ENCODE measurements at places on chromosomes 16 and 17.

- peak; percentile 65 for DNase-seq
These were observed 31.6 kb downstream of the SOX9 start for GRCh38 chr17:72152387-72152929.

- peak; percentile 79 for DNase-seq
These were observed 24.4 kb downstream of the SREBF1 start for GRCh38 chr17:17812211-17813054.

DNA sequence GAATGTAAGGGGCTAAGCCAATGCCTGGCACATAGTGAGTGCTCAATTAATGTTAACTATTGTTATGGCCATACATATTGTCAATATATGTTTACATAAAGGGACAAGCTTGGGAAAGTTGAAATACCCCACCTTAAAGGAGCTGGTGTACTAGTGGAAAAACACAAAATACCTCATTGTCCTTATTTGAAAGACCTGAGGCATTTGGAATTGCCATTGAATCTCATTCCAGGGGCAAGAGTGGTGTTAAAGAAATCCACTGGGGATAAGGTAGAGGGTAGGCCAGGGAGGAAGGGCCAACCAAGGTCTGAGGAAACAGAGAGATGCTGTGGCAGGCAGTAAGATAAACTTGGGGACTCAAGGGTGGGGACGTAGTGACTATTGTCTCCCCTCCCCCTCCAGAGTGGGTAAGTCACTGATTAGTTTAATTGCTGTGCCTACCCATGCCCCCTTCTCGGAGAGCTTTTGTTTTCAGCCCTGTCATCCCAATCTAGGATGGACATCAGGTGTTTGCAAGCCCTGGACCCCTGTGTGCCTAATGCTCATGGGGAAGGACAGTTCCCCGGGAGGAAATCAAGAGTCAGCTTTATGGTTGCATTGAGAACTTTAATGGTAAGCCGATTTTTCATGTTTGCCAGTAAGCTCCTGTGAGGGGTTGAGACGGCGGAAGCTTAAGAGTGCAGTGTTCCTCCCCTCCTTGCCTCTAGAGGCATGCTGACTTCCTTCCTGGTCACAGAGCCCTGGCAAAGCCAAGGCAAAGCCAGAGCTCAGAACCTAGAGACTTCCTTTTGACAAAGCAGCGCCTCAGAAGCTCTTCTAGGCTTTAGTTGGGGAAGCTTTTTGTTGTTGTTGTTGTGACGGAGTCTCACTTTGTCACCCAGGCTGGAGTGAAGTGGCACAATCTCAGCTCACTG is 2.5 kb upstream of the HEATR9 start:
- DNase-seq: no peak

GRCh38 chr17:74744714-74745547 is 3.5 kb upstream of the NHERF1 start:
- DNase-seq: peak; percentile 89

GRCh38 chr17:9330611-9331271 is 244.9 kb downstream of the STX8 start:
- peak; percentile 35 for DNase-seq

DNA sequence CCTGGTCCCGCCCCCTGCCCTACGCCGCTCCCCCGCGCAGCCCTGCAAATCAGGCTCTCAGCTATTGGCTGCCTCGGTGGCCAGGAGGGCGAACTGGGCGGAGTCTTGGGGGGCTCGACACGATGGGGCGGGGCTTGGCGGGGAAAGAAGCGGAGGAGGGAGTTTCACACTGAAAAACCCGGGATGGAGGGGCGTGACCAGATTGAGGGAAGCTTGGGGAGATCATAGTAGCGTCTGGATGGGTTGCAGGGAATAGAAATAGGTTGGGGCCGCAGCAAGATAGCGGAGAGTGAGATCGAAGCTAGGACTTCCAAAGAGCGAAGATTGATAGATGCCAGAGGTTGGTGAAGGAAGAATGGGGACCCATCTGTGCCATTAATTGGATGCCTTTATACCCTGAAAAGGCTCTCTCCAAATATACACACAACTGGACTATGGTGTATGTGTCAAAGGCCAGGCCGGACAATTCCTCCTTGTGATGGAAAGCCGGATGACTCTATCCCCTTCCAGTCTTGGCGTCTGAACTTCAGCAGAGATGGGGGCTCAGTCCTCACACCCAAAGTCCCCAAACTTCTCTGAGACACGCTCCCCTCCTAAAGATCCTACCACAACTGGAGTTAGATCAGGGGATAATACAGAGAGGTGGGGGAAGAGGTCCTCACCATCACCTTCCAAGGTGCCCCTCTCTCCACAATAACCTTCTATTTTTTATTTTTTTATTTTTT is 376 bp upstream of the STAC2 start:
- peak; percentile 70 for DNase-seq

DNA sequence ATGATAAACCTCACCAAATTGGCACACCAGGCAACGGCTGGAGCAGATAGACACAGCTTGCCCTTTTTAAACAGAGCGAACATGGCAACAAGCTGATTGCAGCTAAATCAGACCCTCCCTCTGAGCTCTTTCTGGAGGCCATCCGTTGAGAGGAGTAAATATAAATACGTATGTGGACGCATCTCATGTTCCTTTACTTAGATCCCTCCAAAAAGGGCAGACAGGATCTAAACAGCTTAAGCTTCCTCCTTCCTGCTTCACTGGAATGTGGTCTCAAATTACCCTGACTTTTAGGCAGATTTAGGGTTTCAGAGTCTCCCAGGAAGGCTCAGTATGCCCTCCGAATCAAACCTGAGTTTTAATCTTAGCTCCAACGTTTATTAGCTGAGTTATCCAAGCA is 204.7 kb upstream of the GOT2 start:
- no peak for DNase-seq

DNA sequence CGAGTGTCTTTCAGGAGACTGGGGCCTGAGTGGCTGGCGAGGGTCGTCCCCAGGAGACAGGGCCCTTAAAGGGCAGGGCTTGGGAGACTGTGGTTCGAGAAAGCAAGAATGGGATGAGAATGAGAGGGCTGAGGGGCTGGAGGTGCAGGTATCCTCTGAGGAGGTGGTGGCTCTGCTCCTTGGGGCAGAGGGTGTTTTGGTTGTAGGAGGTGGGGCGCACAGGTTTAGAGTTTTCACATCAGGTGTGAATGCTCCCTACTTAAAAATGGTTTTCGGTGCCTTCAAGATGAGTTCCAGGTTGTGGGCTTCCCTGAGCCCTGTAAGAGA is 430 bp downstream of the BCAS3 start:
- DNase-seq: no peak

- peak; percentile 92 for DNase-seq
These were observed 51.2 kb upstream of the DHX40 start for GRCh38 chr17:59513934-59514841.

- no peak for DNase-seq
These were observed 283.0 kb downstream of the MAF start for GRCh38 chr16:79317521-79317920.

- peak; percentile 49 for DNase-seq
These were observed 23.1 kb downstream of the CDC42EP4 start for GRCh38 chr17:73288534-73289302.

GRCh38 chr16:11201498-11202259 is 54.3 kb downstream of the SOCS1 start:
- DNase-seq: peak; percentile 60

- DNase-seq: no peak
These were observed 44.0 kb downstream of the NLRP1 start for GRCh38 chr17:5540321-5540720.

- no peak for DNase-seq
These were observed 356.7 kb downstream of the SOX9 start for GRCh38 chr17:72477491-72477890.

DNA sequence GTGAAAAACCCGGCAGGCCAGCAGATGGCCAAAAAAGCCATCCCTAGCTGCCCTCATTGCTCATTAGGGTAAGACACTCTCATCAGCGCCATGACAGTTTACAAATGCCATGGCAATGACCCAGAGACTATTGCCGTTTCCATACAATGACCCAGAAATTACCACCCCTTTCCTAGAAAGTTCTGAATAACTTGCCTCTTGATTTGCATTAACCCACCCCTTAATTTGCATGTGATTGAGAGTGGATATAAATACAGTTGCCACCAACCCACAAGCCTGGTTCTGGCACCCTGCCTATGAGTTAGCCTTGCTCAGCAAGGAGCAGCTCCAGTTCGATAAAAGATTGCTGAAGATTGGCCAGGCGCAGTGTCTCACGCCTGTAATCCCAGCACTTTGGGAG is 16.1 kb upstream of the C16orf54 start:
- peak; percentile 36 for DNase-seq

- DNase-seq: no peak
These were observed 1417.9 kb upstream of the GOT2 start for GRCh38 chr16:60151987-60152386.

DNA sequence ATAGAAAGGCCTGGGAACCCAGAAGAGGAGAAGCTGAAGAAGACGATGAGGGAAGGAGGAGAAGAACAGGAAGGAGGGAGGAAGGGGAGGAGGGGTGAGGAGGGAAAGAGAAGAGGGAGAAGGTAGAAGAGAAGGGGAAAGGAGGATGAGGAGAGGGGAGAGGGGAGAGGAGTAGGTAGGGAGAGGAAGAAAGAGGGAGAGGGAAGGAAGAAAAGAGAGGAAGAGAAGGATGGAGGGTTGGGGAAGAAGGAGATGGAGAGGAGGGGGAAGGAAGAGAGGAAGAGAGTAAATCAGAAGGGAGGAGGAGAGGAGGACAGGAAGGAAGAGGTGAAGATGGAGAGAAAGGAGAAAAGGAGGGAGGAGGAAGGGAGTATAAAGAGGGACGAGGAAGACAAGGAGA is 109.6 kb upstream of the IRX6 start:
- DNase-seq: no peak

DNA sequence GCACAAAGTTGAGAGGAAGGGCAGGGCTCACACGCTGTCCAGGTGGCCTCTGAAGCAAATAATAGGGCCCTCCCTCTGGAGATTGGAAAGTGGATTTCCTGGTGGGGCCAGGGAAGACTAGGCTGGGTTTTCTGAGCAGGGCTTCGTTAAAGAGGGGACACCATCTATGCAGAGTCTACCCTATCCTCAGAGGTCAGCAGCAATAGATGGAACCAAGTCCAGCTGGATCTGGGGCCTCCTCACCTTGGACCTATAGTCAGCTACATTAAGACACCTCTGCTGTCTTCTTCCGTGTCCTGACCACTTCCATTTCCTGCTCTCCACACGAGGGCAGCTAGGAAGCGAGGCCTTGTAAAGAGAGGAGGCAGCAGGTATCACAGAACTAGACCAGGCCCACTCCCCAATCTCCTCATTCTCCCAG is 14.7 kb upstream of the ST6GALNAC1 start:
- DNase-seq: no peak

- peak; percentile 10 for DNase-seq
These were observed 30.6 kb downstream of the TNFRSF13B start for GRCh38 chr17:16941072-16942036.

DNA sequence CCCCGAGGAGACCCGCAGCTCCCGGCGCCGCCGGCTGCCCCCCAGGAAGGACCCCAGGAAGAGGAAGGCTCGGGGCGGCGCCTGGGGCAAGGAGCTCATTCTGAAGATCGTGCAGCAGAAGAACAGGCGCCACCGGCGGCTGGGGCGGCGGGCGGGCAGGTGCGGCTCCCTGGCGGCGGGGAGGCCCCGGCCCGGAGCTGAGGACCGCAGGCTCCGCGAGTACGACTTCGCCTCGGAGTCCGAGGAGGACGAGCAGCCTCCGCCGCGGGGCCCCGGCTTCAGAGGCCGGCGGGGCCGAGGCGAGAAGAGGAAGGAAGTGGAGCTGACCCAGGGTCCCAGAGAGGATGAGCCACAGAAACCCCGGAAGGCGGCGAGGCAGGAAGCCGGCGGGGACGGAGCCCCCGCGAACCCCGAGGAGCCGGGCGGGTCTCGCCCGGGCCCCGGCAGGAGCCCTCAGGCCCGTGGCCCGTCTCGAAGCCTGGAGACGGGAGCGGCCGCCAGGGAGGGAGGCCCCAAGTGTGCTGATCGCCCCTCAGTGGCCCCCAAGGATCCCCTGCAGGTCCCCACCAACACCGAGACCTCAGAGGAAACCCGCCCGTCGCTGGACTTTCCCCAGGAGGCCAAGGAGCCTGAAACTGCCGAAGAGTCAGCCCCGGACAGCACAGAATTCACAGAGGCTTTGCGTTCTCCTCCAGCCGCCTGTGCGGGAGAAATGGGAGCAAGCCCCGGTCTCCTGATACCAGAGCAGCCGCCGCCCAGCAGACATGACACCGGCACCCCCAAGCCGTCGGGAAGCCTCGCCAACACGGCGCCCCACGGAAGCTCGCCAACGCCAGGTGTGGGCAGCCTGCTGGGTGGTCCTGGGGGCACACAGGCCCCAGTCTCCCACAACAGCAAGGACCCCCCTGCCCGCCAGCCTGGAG is 22.3 kb upstream of the ZFPM1 start:
- DNase-seq: peak; percentile 67

DNA sequence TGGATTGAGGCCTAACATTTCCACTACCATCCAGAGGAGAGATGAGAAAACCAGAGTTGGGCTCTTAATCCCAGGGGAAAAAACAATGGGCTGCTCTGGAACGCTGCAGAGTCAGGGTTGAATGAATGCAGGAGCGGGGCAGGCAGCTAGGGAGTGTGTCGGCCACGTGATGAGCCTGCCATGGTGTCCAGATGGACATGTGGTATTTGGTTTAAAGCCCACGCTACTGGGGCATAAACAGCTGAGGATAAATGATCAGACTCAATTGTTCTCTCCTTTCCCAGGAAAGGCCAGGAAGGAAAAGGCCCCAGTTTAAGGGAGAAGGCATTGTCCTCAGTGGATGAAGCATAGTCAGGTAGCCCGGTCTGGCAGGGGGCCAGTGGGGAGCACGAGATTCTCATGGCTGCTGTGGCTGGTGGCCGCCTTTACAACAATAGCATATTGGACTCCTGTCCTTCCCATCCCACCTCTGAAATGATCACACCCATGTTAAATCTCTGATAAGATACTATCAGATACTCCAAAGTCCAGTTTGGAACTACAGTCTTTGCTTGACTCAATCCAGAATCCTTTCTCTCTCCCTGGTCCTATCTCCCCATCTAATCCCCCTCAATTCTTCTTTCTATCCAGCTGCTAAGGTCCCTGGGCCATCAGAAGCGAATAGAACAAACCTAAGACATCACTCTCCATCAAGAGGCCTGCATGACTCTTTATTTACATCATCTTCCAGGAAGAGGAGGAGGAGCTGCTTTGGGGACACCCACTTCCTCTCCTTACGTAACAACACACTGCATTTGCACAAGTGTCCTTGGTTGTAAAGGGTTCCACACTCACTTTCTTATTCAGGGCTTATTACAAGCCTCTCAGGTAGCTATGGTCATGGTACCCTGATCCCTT is 20.4 kb downstream of the CA4 start:
- DNase-seq: no peak

GRCh38 chr16:88706229-88706964 is at the start of the genes CTU2 and RNF166:
TSS of gene CTU2 (plus strand) at chr16:88706503. CDS start at chr16:88706531, 28 bp downstream.
TSS of gene RNF166 (minus strand) at chr16:88706408. CDS start at chr16:88706325, 83 bp downstream.
- DNase-seq: peak; percentile 97

DNA sequence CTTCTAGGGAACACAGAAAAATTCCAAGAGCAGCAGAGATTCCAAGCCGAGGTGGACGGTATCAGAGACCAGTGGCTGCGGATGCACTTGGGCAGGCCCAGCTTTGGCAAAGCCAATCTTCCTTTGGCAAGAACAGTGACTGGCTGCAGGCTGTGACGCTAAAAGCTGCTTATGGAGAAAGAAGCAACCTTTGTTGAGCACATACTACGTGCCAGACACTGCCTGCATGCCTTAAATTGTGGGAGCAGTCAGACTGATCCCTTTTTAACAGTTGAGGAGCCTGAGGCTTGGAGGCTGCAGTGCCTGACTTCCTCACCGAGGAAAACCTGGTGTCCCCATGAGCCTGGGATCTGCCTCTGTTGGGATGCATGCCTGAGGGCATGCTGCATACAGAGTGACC is 69.0 kb upstream of the AMZ2 start:
- DNase-seq: no peak

Measured in astrocyte of the hippocampus (primary cell).